ENCODE measurements at places on chromosomes 16 and 17.

GRCh38 chr16:49483251-49483650 is 109.6 kb downstream of the C16orf78 start:
- no peak for DNase-seq

GRCh38 chr16:9850817-9851216 is 331.4 kb downstream of the GRIN2A start:
- no peak for DNase-seq

GRCh38 chr17:79666111-79666510 is 55.3 kb upstream of the RBFOX3 start:
- no peak for DNase-seq

GRCh38 chr17:27569884-27570577 is 61.0 kb upstream of the LGALS9 start:
- DNase-seq = no peak

- DNase-seq = no peak
Observed at GRCh38 chr17:74499992-74500391, 31.3 kb downstream of the CD300LB start.

GRCh38 chr16:89105599-89106151 is 12.0 kb downstream of the ACSF3 start:
- DNase-seq = no peak

DNA sequence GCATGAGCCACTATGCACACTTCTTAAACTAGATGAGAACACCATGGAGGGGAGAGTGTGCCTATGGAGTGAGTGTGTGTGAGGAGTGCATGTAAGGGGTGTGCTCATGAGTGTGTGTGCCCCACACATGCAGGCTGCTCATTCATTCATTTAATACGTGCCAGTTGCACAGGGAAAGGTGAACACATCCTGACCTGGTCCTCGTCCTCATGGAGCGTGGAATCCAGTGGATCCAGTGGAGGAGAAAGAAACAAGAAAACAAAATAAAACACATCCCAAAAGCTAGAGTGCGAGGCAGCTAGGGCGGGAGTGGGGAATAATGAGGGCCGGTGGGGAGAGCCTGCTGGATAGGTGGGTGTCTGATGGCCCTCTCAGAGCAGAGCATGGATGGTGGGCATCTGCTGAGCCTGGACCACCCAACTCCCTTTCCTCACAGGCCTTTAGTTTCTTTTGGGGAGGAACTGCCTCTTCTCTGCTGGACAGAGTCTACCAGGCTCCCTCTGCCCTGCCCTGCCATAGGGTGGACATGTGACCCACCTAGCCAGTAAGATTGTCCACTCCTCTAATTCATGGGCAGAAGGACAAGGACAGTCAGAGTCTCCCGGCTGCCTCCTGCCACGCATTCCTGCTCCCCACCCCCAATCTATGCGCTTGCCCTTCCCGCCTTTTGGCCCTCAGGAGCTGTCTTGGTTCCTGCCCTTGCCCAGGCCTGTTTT is 204.3 kb downstream of the RAB11FIP4 start:
- no peak for DNase-seq

DNA sequence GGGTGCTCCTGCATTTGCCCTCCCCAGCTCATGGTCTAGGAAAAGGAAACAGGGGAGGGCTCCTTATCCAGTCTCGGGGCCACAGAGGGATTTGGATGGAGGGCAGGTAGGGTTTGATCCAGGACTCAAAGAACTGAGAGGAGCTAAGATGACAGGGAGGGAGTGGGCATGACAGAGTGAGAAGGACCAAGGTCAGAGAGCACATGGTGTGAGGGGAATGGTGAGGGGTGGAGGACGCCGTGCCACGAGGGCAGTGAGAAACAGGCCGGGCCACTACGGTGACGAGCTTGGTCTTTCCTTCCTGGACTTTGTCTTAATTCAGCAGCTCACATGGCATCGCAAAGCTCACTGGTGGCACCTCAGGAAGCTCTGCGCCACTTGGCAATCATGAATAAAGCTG is 35.2 kb downstream of the IRF8 start:
- no peak for DNase-seq

DNA sequence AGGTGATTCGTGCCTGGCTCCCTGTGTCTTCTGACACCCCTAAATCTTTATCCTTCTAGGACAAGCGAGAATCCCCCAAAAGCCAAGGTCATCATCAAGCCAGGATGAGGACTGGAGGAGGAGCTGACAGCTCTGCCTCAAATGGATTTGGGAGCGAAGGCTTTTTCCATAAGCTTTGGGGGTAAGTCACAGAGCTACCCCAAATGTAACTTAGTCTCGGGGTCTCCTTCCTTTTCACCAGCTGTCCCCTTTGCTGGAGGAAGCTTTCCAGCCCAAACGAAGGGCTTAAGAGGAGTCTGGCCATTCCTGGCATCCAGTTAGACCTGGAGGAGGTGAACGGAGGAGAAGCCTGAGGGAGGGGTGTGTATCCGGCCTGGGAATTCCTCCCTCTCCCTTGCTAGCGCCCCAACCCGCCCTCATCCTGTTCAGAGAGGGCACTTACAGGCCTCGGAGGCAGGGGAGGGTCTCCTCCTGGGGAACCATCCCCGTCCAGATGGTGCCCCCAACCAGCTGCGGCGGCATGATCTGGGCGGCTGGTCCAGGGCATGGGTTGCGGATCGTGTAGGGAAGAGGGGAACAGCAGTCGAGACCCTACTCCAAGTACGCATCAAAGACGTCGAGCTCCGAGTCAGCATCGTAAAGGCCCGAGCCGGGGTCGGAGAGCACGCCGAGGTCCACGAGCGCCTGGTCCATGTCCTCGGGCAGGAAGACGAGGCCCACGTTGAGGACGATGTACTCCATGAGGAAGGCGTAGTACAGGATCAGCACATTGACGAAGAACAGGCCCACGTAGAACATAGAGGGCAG is 938 bp downstream of the DEXI start:
- DNase-seq = no peak

GRCh38 chr16:13480801-13481200 is 439.2 kb upstream of the ERCC4 start:
- DNase-seq = no peak

- DNase-seq = no peak
Observed at GRCh38 chr16:85056211-85056748, 28.7 kb downstream of the KIAA0513 start.

Measured in T-helper 9 cell (primary cell).